ENCODE measurements at places on chromosomes 4 and X. TPM values are rescaled to one million over a fixed set of nuclear protein-coding genes. Genes with fewer than 3 reads are reported as not detected.
A peak's percentile ranks its signal among the peaks of the same experiment; 100 is the strongest.

Gene SPANXC
- not detected for polyA plus RNA-seq

Gene XPNPEP2
- not detected for polyA plus RNA-seq

- DNase-seq, result no peak
These were observed 862.2 kb downstream of the TRIML1 start for GRCh38 chr4:189001283-189001970.

Gene FGA
- 1.9 TPM for polyA plus RNA-seq

- DNase-seq, result peak; percentile 15
These were observed 35.6 kb downstream of the PAK3 start for GRCh38 chrX:111131572-111131971.

GRCh38 chrX:10111364-10112148 lies 45.2 kb upstream of the CLCN4 start:
- DNase-seq, result no peak

Gene PNMA6A
- 67.2 TPM for polyA plus RNA-seq

GRCh38 chrX:115531818-115532403 lies 29.1 kb upstream of the PLS3 start:
- no peak for DNase-seq

- DNase-seq, result no peak
These were observed 35.1 kb upstream of the BRS3 start for GRCh38 chrX:136452614-136453013.

- no peak for DNase-seq
These were observed 104.4 kb downstream of the HHIP start for GRCh38 chr4:144750348-144750747.

Gene SOX3
- polyA plus RNA-seq, result 0.39 TPM

DNA sequence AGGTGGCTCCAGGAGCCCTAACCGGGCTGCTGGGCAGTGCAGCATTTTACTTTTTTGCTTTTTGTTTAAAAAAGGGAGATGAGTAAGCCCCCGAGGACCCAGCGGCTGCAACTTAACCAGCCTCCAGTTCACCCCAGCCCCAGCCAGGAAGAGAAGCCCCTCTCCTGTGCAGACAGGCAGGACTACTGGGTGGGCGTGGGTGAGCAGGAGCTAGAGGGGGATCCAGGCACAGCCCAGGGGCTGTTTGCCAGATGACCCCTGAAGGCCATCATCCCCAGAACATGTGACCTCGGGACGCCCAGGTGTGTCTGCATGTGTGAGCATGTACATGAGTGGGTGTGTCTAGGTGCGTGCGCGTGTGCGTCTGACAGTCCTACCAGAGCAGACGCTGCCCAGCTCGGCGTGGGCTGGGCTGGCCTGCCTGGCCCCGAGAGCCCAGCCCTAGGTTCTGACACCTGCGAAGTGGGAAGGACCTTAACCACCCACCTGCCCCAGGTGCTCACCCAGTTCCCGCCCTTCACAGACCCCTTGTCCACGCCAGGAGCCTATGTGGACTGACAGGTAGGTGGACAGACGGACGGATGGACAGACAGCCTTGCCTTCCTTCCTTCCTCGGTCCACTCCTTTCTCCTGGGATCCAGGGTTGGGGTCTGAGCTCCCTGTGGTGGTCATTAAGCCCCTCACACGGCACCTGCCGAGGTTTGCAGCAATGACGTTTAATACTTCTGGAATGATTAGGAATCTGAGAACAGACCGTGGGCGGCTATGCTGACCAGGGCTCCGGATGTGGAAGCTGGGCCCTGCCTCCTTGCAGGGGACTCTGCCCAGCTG lies 7.8 kb upstream of the HAUS3 start:
- no peak for DNase-seq

GRCh38 chr4:75101906-75102786 lies 169.2 kb downstream of the PARM1 start:
- no peak for DNase-seq

DNA sequence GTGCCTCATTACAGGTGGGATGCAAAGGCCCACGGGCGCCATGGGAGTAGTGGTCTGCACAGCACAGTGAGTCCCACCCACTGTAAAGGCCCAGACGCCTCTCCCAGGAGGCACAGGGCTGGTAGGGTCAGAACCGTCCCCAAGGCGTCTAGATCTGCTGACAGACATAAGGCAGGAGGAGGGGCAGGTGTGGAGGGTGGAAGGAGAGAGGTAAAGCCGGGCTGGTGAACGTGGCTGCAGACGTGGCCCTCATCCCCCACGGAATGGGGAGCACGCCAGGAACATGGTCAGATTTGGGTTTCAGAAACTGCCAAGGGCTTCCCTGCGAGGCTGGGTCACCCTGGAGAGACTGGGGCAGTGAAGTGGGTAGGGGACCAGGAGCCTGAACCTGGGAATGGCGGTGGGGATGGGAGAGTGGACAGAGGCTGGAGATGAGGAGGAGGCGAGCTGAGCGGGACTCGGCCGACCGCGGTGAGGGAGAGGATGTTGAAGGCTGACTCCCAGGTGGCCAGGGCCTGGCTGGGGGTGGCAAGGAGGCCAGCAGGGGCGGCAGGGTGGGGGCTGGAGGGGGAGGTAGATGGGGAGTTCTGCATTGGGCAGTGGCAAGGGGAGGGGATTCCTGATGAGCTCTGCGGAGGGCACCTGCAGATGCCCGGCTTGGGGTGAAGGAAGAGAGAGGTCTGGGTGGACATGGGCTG lies 184.9 kb downstream of the AFAP1 start:
- no peak for DNase-seq

- DNase-seq, result no peak
These were observed 62.7 kb upstream of the PTPN13 start for GRCh38 chr4:86531440-86531839.
